ENCODE measurements at places on chromosomes 16 and 17. TPM values are rescaled to one million over a fixed set of nuclear protein-coding genes. Genes with fewer than 3 reads are reported as not detected.

BRIP1 gene
- total RNA-seq, result 20.9 TPM

IL21R gene
- 0.54 TPM for total RNA-seq

TMEM88 gene
- 0.18 TPM for total RNA-seq

HASPIN gene
- total RNA-seq, result 10.5 TPM

C16orf74 gene
- total RNA-seq, result 12.0 TPM

LITAFD gene
- total RNA-seq, result not detected

MFAP4 gene
- 20.2 TPM for total RNA-seq

PERCC1 gene
- not detected for total RNA-seq

ALOX12 gene
- not detected for total RNA-seq

PYY gene
- total RNA-seq, result not detected

IL34 gene
- total RNA-seq, result 3.4 TPM

NPIPA8 gene
- not detected for total RNA-seq

FOXN1 gene
- not detected for total RNA-seq

LPO gene
- total RNA-seq, result not detected

ATF7IP2 gene
- 1.1 TPM for total RNA-seq

KRT222 gene
- total RNA-seq, result not detected

SLC52A1 gene
- 0.25 TPM for total RNA-seq

DUS2 gene
- total RNA-seq, result 12.9 TPM

TBC1D3I gene
- 0.09 TPM for total RNA-seq

All from fibroblast of the aortic adventitia (primary cell).